Activated CD4-positive, alpha-beta T cell treated with anti-CD3 and anti-CD28 coated beads, Interleukin-2, amount 50 U/mL, for 1 hour (primary cell): ENCODE measurements at places on chromosomes 16 and 17.

DNA sequence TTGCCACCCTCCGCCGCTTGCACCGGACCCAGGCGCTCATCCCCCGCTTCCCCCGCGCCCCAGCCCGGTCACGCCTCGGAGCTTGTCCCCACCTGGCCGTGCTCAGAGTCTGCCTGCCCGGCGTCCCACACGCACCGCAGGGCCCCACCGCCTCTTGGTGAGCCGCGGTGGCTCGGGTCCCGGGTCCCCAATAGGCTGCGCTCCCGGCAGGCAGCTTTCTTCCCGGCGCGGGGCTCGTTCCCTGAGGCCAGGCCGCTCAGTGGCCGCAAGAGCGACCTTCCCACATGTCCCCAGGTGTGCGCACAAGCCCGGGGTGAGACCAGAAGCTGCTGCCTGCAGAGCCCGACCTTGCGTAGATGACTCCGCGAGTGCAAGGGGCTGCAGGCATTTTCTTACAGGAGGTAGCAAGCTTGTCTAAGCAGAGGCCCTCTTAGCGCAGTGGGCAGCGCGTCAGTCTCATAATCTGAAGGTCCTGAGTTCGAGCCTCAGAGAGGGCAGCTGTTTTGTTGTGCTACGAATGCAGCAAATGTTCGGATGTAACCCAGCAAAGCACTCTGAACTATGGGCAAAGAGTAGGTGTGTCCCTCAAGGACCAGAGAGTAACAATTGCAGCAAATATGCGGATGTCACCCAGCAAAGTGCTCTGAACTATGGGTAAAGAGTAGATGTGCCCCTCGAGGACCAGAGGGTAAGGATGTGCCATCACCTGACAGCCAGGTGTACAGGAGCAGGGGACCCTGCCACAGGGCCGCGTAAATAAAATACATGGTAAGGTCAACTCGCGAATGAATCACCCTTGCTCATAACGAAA, 15.6 kb downstream of the TLE7 start:
- no peak for DNase-seq

DNA sequence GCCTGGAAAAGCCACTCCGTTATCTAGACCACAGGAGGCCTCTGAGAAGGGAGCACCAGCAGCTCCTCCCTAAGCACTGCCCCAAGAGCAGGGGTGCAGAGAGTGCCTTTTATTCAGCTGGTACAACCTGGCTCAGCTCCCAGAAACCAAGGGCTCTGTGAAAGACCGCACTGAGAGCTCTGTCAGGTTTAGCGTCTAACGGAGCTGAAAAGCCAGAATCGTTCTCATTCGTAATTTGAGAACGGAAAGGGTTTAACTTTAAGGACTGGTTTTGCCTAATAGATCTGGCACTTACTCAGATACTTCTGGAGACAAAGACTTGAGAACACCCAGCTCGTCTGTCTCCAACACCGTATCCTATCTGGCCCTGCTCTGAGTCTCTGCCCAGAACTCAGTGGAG, 13.5 kb downstream of the MPG start:
- no peak for DNase-seq

- DNase-seq = no peak
These were observed 101.1 kb downstream of the MSI2 start for GRCh38 chr17:57357392-57357784.

DNA sequence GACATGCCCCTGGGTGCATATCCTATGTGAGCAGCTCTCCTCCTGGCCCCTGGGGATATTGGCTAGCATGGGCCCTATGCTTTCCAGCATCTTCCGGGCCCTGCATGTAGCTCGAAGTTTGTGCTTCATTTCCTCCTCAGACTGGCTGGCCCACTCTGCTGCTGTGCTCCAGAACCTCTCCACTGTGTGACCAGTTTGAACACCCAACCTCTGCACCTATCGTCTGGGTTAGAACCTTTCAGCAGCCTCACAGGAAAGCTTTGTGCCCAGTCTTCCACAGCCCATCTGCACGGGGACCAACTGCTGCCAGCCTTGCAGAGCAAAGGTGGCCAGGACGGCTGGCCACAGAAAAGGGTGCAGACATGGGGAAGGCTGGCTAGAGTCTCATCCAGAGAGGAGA, 10.2 kb upstream of the CLEC18B start:
- DNase-seq = no peak

- no peak for DNase-seq
These were observed 25.1 kb downstream of the CLUAP1 start for GRCh38 chr16:3525951-3526350.

DNA sequence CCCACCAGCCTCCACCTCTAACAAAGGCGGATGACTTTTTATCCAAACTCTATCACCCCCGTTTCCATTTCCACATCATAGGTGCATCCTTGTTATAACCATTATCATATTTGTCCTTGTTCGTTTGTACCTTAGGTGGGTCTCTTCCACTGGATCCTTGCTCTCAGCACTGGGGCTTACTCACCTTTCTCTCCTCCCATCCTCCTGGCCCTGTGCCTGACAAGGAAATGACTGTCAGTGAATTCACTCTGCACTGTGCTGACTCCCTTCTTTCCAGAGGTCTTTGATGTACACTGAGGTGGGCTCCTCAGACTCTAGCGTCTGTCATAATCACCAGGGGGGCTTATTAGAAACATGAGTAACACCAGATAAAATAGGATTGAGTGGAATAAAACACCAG, 3.1 kb downstream of the GSG1L2 start:
- DNase-seq = no peak

GRCh38 chr17:2157675-2158395, 102.9 kb downstream of the HIC1 start:
- DNase-seq = no peak
